OCI-LY7 (cell line): ENCODE measurements at places on chromosomes 6 and 20. TPM values are rescaled to one million over a fixed set of nuclear protein-coding genes. Genes with fewer than 3 reads are reported as not detected.

The OVOL2 gene
- not detected in 2 replicates for total RNA-seq

The GFRAL gene
- not detected in 2 replicates for total RNA-seq

The SOBP gene
- 29.4 and 31.3 TPM in 2 replicates for total RNA-seq

The GCNT2 gene
- total RNA-seq: 23.8 and 25.2 TPM in 2 replicates

The PRR18 gene
- 0.13 TPM in 1 of 2 replicates, not detected in the other for total RNA-seq

The TRIM38 gene
- total RNA-seq: 14.8 and 16.1 TPM in 2 replicates

The WFDC10B gene
- not detected in 2 replicates for total RNA-seq

The APOBEC2 gene
- not detected in 2 replicates for total RNA-seq

The CPNE5 gene
- 70.7 and 89.8 TPM in 2 replicates for total RNA-seq

The SNAP91 gene
- total RNA-seq: not detected in 2 replicates

The C6orf118 gene
- not detected in 2 replicates for total RNA-seq

- peak; percentile 89 for DNase-seq
Observed at GRCh38 chr6:150765067-150765764, 100.3 kb upstream of the MTHFD1L start.

DNA sequence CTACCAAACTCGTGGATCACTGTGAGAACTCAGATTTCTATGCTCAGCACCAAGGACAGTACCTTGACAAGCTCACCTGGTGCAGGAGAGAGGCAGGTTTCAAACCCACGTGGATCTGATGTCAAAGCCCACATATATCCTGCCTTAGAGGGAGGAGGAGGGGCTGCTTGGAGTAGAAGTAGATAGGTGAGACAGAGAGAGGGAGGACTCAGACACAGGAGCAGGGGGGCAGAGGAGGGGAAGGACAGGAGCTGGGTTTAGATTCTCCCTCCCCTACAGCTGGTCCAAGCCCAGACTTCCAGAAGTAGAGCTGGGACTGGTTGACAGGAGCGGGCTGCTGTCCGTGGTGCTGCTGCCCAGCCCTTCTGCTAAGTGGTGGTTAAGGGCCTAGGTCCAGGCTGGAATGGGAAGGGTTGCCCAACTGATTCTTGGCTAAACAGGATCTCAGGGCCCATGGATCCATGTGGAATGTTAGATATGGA is 77.5 kb downstream of the CDH22 start:
- DNase-seq: peak; percentile 19

GRCh38 chr6:19838442-19839236 is 1.5 kb downstream of the ID4 start:
- peak; percentile 92 for DNase-seq

DNA sequence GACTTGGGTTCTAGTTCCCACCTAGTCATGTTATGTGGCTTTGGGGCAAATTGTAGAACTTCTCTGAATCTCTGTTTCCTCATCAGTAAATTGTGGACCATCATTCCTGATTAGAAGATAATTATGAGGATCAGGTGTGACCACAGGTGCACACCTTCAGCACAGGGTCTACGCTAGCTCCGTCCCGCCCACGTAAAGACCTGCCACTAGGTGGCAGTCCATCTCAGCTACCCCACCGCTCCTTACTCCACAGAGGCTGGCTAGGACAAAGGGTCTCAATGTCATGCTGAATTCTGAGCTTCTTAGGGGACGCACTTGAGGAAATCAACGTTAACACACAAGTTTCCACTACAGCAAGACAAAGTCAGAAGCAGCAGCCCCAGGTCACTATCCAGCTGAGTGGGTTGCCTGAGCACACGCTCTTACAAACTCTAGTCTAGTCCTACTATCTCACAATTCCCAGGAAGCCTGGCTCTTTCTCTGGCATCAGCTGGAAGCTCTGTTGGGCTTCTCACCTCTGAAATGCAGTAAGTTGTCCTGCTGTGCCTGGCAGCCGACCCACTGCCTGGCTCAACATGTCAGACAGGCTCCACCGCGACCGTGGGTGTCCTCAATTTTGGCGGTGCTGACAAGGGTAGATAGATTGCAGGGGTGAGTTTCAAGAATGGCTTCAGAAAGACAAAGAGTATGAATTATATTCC is 2.0 kb upstream of the PLCG1 start:
- peak; percentile 75 for DNase-seq

DNA sequence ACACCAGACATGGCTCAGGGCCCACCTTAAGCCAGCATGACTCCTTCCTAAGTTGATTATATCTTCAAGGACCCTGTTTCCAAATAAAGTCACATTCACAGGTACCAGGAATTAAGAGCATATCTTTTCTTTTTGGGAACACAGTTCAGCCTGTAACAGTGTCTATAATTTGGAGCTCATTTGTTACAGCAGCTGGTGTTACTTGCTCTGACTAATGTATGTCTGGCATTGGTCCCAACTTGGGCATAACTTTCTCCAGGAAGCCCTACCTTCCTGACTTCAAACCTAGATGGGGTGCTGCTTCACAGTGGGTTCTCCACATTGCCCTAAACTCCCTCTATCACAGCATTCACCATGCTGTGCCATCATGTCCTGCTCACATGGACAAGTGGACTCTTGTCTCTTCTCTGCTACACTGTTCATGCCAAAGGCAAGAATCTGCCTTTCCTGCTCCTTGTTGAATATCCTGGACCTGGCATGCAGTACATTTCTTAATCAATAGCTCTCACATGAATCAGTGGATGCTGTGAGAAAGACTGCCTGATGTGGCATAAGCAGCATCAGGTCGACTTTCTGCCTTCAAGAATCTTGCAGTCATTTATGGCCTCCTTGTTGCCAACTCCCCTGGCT is 117.4 kb upstream of the FOXA2 start:
- DNase-seq: no peak

GRCh38 chr6:67009818-67010217 is 1302.8 kb upstream of the EYS start:
- peak; percentile 1 for DNase-seq

GRCh38 chr6:84652356-84653026 is 111.9 kb downstream of the TBX18 start:
- no peak for DNase-seq

GRCh38 chr6:72776456-72776855 is 154.6 kb downstream of the KCNQ5 start:
- no peak for DNase-seq

DNA sequence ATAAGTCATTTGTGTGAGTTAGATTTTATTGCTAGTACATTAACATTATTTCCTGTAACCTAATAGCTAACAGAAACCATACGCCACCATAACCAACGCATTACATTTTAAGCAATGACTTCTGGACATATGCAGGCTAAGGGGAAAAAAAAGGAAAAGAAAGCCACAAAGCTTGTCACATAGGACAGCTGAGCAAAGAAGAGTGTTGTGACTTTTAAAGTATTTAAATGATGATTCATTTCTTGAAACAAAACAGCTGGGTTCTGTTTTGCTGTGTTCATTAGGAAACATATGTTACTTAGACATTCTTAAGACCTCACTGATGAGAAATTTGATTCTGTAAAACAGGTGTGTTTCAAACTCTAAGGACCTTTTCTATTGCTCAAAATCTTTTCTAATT is 171.4 kb downstream of the COL9A1 start:
- no peak for DNase-seq

- DNase-seq: peak; percentile 33
Observed at GRCh38 chr20:48783533-48784272, 44.1 kb downstream of the PREX1 start.

GRCh38 chr6:27892649-27893058 is 19.5 kb downstream of the OR2B2 start:
- no peak for DNase-seq

DNA sequence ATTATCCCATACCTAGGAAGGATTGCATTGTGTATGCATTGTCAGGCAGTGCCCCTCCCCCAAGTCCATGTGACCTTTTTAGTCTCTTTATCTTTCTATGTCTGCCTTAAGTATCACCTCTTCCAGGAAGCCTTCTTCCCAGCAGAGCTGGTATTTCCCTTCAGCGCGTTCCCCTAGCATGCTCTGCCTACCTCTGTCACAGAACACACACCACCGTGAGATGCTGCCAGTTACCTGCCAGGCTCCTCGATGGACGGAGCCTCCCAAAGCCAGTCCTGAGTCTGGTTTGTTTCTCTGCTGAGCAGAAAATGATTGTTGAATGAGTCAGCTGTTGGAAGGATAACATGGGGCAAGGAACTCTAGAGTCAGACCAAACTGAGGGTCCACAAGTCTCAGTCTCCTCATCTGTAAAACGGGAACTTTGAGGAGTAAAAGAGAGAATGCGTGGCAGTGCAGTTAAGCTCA is 11.3 kb upstream of the ZNF335 start:
- DNase-seq: no peak

DNA sequence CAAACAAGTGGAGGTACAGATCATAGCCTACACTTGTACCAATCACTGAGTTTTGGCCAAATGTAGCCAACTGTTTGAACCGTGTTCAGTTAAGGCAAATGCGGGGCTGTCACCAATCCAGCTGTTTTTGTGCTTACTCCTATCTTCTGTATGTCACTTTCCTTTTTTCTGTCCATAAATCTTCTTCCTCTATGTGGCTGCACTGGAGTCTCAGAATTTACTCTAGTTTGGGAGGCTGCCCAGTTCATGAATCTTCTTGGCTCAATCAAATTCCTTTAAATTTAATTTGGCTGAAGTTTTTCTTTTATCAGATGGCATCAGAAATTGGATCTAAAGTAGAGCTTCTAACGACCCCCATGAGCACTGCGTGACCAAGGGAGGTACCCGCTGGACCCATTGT is 11.7 kb upstream of the STX7 start:
- no peak for DNase-seq

DNA sequence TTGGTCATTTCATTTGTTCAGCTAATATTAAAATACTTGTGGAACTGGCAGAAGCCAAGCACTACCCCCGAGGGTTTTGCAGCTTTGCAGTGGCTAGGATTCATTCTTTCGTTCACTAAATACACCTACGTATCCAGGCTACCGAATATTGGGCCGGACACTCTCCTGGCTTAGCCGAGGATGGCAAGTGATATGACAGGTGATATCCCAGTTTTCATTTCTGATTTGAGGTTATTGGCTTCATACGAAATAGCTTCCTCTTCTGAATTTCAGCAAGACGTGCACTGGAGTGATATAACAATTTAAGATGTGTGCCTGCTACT is 536 bp upstream of the MTFR2 start:
- no peak for DNase-seq

- no peak for DNase-seq
Observed at GRCh38 chr20:23125159-23125558, 39.0 kb upstream of the CD93 start.

GRCh38 chr6:105713474-105714118 is 310.7 kb upstream of the PREP start:
- peak; percentile 10 for DNase-seq

DNA sequence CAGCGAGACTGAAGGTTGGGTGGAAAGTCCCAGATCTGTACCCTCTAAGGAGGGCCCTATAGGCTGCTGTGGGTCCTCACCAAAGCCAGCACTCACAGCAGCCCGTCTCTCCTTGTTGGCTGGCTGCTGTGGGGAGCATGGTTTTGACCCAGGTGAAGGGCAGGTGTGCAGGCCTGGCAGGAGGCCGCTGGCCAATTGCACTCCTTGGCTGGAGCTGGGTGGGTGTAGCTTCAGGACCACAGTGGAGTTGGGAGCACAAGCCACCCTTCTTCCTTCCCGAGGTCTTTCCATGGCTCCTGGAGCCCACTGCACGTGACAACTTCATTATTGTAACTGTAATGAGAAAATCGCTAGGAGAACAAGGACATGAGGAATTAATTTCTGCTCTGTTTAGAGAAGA is 287.7 kb upstream of the FOXQ1 start:
- no peak for DNase-seq

DNA sequence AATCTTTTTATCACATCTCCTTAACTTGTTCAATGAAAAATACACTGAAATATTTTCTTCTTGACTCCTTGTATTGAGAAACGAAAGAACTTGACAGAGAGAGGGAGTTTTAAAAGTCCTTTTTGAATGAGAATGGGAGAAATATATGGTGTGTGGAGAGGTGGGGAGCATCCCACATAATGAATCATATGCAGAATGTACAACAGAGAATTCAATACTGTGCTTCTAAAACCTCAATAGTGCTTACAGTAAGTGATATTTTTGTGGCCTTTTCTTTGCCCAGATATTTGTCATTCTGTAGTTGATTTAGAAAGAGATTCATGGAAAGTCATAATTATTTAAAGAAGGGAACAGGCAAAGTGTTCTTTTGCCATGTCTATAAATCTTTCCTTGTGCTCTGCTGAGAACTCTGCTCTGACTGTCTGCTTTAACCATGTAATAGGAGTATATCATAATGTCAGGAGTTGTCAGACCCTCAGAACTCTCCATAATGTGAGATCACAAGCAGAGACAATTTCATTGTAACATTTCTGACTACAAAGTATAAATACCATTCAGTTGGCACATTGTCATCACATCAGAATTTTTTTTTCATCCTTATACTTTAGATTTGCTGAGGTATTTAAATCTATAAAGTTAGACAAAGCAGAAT is 32.8 kb upstream of the HS3ST5 start:
- no peak for DNase-seq

GRCh38 chr6:604579-604978 is 52.3 kb downstream of the HUS1B start:
- peak; percentile 34 for DNase-seq

GRCh38 chr6:105900125-105900937 is 185.8 kb upstream of the PRDM1 start:
- DNase-seq: peak; percentile 52

DNA sequence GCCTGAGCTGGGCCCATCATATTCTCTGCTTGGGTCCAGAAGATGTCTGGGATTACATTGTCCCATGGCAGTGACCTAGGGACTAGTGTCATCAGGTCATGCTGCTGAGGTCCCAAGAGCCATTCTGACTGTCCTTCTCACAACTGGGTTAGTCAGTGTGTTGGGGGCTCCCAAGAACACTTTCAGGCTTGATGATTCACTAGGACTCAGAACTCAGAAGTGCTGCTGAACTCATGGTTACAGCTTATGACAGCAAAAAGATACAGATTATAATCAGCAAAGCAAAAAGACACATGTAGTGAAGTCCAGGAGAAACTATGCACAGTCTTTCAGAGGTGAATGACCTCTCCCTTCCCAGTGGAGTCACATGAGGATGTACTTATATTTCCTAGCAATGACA is 107.8 kb downstream of the SYNE1 start:
- no peak for DNase-seq

GRCh38 chr6:169638388-169638787 is 63.4 kb downstream of the WDR27 start:
- no peak for DNase-seq

GRCh38 chr20:19021406-19022117 is 190.9 kb upstream of the SLC24A3 start:
- DNase-seq: no peak

DNA sequence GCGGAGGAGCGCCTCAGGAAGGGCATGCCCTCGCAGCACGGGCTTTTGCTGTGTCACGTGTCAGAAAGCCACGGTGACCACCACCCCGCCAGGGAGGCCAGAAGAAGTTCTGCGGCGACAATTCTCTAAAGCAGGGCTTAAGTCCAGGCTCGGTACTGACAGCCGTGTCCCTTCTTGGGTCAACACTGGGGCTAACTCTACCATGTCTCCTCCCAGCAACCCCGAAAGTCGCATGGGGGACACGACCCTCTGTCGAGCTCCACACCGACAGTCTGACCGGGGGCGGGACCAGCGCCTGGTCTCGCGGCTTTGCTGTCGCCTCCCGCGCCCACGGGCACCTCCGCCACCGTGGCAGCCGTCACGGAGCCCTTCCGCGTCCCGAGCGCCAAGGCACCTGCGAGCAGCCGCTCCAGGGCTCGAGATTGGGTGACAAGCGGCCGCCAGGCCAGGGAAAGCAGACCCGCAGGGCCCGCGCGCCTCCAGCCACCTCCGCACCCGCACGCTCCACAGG is 534 bp downstream of the NANP start:
- peak; percentile 15 for DNase-seq
